ENCODE measurements at places on chromosomes 5 and 9. TPM values are rescaled to one million over a fixed set of nuclear protein-coding genes. Genes with fewer than 3 reads are reported as not detected.
A peak's percentile ranks its signal among the peaks of the same experiment; 100 is the strongest.

The MYOT gene
- 11.0 TPM for total RNA-seq

The MCIDAS gene
- total RNA-seq: not detected

The GABBR2 gene
- total RNA-seq: not detected

The EEIG1 gene
- 32.1 TPM for total RNA-seq

The TBCA gene
- 118 TPM for total RNA-seq

The CARD9 gene
- total RNA-seq: 3.3 TPM

The SPAAR gene
- 4.8 TPM for total RNA-seq

The RACK1 gene
- 2,842 TPM for total RNA-seq

The PTGES gene
- total RNA-seq: 36.7 TPM

The TBC1D13 gene
- 16.2 TPM for total RNA-seq

The FOXI1 gene
- total RNA-seq: 1.3 TPM

DNA sequence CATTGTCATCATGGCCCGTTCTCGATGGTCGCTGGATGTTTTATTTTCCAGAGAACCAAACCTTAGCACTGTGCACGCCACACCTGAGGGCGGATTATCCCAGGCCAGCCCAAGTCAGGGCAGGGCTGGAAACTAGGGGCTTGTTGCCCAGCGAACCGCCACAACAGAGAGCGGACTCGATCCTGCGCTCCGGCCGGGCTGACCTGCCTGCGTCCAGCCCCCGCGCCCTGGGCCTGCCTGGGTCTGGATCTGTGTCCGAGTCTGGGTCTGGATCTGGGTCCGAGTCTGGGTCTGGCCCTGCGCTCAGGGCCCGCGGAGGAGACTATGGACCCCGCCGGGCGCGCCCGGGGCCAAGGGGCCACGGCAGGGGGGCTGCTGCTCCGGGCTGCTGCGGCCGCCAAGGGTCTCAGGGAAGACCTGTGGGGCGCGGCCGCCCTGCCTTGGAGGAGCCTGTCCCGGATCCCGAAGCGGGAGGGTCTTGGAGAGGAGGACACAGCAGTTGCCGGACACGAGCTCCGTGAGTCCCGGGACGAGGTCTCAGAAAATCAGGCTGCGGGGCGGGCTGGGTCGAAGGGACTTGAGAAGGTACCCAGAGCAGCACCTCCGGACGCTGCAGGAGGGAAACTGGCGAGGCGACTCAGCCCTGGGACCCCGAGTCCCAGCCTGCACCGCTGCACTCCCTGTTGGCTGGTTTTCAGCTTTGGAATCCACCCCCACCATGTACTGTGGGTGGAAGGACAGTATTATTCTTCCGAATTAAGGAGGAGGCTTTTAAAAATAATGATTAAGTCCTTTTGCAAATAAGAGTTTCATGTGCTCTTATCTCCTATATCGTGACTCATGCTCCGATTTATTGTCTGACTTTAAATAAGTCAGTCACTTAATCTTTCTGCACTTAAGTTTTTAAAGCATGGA, at the start of gene ANKDD1B:
Gene ANKDD1B (plus strand): TSS at position 143 of the 915 bp plus-strand sequence. CDS start 182 bp downstream, at position 325.
- DNase-seq: no peak

GRCh38 chr9:29393064-29393463, 1819.8 kb upstream of the C9orf72 start:
- no peak for DNase-seq

DNA sequence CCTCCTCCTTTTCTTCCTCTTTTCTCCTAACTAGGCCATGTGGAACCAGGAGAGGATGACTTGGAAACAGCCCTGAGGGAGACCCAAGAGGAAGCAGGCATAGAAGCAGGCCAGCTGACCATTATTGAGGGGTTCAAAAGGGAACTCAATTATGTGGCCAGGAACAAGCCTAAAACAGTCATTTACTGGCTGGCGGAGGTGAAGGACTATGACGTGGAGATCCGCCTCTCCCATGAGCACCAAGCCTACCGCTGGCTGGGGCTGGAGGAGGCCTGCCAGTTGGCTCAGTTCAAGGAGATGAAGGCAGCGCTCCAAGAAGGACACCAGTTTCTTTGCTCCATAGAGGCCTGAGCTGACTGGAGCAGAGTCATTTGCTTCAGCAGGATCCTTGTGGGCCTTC, 13.7 kb downstream of the NUDT2 start:
- no peak for DNase-seq

- DNase-seq: no peak
Observed at GRCh38 chr5:14551211-14551610, 30.4 kb upstream of the OTULINL start.

DNA sequence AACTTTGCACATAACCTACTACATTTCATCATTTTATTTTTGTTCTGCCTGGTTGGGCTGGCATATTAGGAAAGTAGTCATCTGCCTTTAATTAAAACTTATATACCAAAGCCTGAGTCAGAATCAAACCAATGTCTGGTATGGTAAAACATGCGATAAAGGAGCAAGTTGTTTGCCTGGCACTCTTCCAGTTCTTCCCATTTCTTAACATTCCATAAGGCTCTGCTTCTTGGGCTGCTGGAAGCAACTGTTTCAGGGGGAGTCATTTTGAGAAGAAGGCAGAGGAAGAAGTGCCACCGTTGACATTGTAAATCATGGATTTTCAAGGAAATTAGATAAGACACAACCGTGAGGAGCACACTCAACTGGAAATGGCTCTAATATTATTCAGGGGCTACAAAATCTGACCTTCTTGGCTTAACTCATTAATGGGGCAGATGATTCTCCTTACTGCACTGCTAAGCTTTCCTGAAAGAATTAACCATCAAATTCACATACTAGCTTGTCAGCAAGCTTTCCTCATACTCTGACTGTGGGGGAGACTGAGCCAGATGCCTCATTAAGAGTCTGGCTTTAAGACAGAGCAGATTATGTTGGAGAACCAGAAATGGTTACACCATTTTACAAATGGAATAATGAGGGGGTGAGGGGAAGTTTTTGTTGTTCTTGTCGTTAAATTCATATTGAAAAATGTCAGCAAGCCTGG, 391.0 kb downstream of the TMEM232 start:
- no peak for DNase-seq

- DNase-seq: no peak
Observed at GRCh38 chr9:134938346-134939079, 20.8 kb upstream of the FCN1 start.

DNA sequence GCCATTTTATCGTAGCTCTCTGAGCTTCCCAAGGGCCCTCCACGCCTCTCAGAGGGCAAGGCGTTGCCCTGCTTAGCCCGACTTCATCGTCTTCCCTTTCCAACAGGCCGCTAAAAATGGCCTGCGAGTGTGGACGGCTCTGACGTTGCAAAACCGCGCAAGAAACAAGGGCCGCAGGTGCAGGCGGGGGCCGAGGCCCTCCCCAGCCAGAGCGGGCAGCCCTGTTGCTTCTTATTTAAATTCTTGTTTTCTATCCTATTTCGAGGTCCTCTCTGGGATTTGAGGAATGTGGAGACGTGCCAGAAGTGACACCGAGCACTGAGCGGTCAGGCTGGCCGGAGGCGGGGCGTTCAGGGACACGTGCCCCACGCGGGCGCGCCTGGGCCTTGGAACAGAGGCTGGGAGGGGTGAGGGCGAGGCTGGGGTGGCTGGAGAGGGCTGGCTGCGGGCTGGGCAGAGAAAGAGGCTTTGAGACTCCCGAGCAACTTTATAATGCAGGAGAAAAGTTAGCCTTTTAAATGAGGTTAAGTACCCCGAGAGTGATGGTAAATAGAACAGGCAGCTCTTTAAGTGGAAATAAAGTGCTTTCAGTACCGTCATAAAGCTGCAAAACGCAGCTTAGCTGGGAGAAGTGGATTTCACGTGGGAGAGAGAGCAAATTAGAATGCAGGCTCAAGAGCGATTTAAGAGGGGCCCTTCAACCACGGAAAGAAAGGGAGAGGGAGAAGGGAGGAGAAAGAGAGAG, 243.6 kb downstream of the AUH start:
- DNase-seq: peak; percentile 24

DNA sequence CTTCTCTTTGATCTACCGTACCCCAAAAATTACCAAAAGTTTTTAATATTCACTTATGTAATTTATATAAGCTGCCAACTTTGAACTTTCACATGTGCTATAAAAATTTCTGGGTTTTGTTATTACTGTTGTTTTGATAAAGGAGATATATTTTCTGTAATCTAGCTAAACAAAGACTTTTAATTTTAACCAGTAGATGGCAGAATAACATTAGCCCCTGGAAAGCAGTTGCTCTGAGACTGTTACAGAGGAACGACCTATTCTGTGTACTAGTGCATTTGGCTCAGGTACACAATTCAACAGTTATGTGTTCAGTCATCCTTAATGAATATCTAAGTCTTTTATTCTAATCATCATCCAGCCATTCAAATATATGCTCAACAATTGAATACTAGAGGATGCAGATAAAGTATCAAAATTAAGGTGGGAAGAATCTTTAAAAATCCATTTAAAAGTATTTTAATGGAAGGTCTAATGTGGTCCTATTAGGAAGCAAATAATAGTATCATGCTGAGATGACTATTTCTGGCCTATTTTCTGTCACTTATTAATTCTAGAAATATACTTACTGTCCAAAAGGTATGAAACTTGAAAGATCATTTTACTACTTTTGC, 8.6 kb downstream of the KLHL9 start:
- DNase-seq: no peak

GRCh38 chr5:25090854-25091253, 446.1 kb upstream of the CDH10 start:
- no peak for DNase-seq

- DNase-seq: no peak
Observed at GRCh38 chr5:59491945-59492344, 401.6 kb downstream of the PDE4D start.

GRCh38 chr5:40554813-40555212, 124.9 kb upstream of the PTGER4 start:
- no peak for DNase-seq

- no peak for DNase-seq
Observed at GRCh38 chr9:116032683-116033440, 120.7 kb upstream of the PAPPA start.

DNA sequence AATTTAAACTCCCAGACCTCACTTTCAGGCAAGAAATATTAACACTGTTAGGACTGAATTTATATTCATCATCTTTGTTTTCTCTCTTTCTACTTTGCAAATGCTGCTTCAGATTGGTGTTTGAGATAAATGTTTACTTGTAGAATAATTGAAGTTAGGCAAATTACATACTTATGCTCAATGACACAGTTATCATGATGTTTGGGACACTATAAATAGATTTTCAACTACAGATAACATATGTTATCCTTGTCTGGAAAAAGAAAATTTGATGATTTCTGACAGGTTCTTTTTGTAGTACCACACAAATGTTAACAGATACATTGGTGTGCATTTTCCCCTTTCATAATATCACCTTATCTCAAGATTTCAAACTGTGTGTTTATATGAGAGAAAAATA, 7.9 kb downstream of the PRR16 start:
- DNase-seq: no peak

GRCh38 chr5:151947931-151948608, 23.4 kb upstream of the GLRA1 start:
- no peak for DNase-seq

GRCh38 chr9:18438300-18438925, 35.5 kb upstream of the ADAMTSL1 start:
- DNase-seq: peak; percentile 51

DNA sequence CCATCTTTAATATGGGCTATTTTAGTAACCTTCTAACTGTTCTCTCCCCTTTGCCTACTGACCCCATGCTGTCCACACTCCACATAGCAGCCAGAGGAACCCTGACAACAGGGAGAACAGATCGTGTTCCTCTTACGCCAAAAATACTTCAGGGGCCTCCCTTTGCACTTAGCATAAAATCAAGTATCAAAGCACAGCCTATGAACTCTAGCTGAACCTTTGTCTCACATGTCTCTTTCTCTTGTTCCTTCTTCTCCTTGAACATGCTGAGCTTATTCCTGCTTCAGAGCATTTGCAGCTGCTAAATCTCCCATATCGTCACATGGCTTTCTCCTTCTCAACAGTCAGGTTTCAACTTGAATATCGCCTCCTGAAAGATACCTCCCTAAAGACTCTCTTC, 698.8 kb upstream of the C9orf72 start:
- DNase-seq: no peak
